ENCODE measurements at places on chromosomes 6 and 20.

GRCh38 chr20:4247261-4247660 is 231.9 kb upstream of the RNF24 start:
- DNase-seq: no peak

DNA sequence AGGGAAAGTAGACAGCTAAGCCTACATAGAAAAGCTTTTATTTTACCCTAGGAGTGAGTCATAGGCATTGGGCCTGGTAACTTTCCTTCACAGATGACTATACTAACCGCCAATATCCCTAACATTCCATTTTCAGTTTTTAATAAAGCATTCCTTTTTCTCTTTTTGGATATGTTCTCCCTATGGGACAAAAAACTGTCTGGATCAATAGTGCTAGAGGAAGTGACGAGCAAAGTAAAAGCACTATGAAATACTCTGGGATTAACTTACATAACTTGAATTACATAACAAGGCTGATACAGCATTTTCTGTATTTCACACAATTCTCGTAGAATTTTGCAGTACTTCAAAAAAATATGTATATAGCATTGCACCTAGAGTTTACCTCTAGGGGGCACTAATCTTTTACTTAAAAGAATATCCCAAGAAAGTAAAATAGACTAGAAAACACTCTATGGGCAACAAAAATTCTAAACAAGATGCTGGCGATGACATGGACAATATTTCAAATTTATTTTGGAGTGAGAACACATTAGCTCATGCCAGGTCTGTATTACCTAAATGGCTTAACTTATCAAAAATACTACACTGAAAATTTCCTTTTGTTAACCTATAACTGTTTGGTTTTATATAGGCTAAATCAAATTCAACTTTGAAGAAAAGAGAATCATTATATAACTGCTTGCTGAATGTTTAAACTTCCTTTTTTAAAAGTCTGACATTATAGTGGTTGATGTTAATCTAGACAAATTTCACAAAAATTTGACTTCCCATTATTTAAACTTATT is 66.3 kb upstream of the DST start:
- no peak for DNase-seq

DNA sequence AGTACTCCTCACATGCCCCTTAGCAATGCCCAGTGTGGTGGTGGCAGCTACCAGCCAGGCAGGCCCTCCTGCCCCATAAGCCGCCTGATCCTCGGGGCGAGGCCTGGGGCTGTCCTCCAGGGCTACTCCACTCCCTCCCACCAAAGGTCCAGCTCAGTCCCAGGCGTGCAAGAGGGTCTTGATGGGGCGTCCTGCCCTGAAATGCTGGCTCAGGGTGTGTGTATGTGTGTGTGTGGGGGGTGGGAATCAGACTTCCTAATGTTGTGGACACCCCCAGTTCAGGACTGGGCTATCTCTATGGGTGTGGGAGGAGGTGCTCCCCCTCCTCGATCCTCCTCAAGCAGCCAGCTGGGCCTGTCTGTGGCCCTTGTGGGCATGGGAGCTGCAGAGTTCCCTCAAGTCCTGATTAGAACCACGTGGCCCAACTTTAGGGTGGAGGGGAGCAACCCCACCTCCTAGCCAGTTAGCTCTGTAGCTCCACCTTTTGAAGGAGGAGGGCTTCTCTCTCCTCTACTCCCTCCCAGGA is 7.5 kb downstream of the HSPA12B start:
- DNase-seq: no peak

- no peak for DNase-seq
Observed at GRCh38 chr6:85458782-85459181, 8.9 kb downstream of the NT5E start.

GRCh38 chr6:16200321-16200883 is 38.0 kb upstream of the GMPR start:
- DNase-seq: no peak

- no peak for DNase-seq
Observed at GRCh38 chr6:43900560-43900915, 130.5 kb downstream of the VEGFA start.

DNA sequence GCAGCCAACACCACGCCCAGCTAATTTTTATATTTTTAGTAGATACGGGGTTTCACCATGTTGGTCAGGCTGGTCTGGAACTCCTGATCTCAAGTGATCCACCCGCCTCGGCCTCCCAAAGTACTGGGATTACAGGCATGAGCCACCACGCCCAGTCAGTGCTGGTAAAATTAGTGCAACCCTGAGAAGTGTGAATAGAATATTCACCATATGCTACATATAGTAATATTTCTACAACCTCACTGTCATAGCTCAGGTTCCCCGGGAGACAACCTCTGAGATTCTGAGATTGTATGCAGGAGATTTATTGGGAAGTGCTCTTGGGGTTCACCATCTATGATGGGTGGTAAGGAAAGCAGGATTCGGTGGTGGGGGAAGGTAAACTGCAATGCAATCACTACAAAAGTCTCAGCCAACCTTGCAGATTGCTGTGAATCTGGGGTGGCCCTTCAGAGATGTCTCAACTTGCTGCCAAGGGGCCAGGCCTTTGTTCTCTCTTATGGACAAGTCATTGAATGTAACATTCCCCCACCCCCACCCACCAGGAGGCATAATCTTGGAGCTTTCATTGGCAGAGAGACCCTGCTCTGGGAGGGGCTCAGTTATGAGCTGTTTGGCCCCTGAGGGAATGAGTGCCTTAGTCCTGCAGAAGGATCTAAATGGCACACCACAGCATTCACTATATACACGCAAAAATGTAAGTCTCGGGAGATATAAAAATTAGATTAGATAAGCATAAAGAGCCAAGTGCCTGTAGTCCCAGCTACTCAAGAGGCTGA is 34.0 kb upstream of the SEC63 start:
- no peak for DNase-seq

GRCh38 chr6:125169058-125169457 is 15.5 kb downstream of the TPD52L1 start:
- DNase-seq: no peak

DNA sequence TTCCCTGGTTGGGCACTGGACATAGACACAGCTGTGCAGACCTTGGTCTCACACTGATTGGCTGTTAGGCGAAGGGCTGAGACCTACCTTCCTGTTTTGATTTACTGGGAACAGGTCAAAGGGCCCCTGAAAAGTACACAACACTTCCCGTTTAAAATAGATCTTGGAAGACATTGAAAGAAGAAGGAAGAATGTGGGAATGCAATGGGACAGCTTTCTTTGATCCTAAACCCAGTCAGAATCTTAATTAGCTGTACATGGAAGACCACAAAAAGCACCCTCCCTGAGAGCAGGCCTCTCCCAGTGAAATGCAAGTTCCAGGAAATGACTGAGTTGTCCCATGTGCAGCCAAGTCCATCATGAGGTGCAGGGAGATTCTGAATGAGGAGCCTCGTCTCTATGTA is 83.6 kb upstream of the EXOC2 start:
- no peak for DNase-seq

DNA sequence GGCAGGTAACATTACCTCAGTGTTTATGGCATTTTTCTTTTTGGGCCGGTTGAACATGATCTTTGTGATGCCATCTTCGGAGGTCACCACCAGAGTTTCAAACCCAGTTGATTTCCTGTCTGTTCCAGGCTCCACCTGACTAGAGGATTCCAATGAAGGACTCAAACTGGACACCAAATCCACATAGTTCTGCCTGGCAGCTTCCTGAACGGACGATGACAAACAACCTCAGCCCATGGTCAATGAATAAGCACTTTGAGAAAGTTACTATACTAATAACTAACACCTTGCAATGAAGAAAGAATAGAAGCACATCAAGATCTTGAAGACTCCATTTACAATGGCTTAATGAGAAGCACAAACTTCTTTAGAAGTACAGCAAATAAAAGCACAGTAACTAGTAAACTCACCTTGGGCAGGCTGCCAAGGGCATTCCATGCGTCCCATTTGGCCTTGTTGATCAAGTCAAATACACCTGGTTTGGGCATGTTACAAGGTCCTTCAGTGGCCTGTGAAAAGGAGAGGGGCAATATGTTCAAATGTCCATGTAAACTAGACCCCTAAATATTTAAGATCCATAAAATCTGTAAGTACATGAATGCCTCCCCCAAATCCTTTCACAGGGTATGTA is 4.9 kb downstream of the ECI2 start:
- DNase-seq: no peak

- DNase-seq: no peak
Observed at GRCh38 chr6:35474942-35475570, 6.9 kb downstream of the RPL10A start.

DNA sequence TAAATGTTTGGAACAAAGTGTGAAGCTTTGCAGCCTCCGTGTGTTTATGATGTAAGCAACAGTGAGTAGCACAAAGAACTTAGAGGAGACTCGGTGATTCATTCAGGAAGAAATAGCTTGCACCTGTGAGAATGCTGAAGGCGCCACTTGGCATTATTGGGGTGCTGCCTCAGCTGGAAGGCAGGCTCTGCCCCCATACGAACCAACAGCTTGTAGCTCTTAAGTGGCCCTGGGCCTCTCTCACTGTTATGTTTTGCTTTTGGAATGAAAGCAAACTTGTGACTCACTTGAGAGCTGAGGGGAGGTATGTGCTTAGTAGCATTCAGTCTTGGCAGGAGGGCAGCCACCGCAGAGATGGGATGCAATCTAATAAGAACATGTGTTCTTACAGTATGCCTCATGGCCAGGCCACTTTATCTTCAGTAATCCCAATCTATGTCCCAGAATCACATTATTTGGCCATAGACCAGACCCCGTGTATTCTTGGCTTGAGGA is 310.7 kb downstream of the EYA4 start:
- no peak for DNase-seq

GRCh38 chr6:167491438-167492099 is 166.7 kb downstream of the TTLL2 start:
- no peak for DNase-seq

DNA sequence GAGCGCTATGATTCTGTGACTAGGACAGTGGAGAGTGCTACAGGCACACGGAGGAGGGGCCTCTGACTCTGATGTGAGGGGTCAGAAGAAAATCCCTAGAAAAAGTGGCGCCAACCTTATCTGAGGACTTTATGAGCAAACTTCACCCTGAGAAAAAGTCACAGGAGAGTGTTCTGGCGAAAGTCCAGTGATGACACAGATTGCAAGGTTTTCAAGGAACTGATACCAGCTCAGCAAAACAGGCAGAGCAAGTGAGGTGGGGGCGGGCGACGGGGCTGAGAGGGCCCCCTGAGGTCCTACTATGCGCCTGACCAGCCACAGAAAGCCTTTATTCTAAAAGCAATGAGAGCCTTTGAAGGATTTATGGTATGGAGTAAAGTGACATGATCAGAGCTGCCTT is 73.3 kb downstream of the SLC22A23 start:
- no peak for DNase-seq
